CD8-positive, alpha-beta T cell (primary cell): ENCODE measurements at places on chromosomes 13 and 19. TPM values are rescaled to one million over a fixed set of nuclear protein-coding genes. Genes with fewer than 3 reads are reported as not detected.

UPF1 gene
- total RNA-seq, result 175 TPM

UBE2L5 gene
- not detected for total RNA-seq

OCEL1 gene
- 24.9 TPM for total RNA-seq

CACNG6 gene
- not detected for total RNA-seq

SIAH3 gene
- total RNA-seq, result 0.61 TPM

NDUFA13 gene
- total RNA-seq, result 151 TPM

FFAR3 gene
- not detected for total RNA-seq

SLC10A2 gene
- not detected for total RNA-seq

THSD1 gene
- 0.25 TPM for total RNA-seq

SERPINE3 gene
- total RNA-seq, result not detected

CLDN10 gene
- total RNA-seq, result not detected

PCDH20 gene
- not detected for total RNA-seq

BAX gene
- total RNA-seq, result 55.7 TPM

PPM1N gene
- total RNA-seq, result 8.0 TPM

LILRA5 gene
- not detected for total RNA-seq

PABPC3 gene
- total RNA-seq, result 1.4 TPM
